Foreskin keratinocyte (primary cell): ENCODE measurements at places on chromosomes 5 and 9.

DNA sequence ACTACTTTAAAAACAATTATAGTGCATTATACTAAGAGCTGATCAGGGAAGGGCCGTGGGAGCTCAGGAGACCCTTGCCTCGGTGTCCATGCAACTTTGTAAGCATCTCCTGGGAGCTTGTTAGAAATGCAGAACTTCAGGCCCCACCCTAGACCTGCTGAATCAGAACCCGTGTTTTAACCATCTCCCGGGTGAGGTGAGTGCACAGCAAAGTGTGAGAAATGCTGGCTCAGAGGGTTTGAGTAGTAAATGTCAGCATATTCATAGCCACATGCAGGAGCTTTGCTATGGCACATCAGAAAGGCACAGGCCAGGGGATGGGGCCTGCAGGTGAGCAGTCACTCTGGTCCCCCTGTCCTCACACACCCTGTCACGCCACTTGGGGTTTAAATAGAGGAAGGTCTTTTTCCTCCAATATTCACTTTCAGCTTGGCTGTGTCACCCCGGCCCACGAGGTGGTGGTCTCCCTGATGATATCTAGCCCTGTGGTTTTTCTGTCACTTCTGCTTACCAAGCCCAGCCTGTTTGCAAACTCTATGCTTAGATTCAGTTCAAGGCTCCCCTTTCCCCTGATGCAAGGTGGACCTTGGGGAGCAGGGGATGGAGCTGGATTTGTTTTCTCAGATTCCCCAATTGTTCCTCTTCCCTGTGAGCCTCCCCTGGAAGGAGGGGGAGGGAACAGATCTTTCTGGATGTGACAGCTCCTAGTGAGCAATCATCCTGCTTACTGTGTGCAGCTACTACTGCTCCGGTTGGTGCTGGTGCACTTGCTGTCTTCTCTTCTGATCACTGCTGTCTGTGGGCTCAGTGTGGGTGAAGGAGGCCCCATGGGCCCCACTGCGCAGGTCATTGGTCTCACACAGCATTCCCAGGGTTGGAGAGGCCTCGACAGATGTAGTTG is 51.8 kb upstream of the TGFBR1 start:
- DNase-seq = no peak

DNA sequence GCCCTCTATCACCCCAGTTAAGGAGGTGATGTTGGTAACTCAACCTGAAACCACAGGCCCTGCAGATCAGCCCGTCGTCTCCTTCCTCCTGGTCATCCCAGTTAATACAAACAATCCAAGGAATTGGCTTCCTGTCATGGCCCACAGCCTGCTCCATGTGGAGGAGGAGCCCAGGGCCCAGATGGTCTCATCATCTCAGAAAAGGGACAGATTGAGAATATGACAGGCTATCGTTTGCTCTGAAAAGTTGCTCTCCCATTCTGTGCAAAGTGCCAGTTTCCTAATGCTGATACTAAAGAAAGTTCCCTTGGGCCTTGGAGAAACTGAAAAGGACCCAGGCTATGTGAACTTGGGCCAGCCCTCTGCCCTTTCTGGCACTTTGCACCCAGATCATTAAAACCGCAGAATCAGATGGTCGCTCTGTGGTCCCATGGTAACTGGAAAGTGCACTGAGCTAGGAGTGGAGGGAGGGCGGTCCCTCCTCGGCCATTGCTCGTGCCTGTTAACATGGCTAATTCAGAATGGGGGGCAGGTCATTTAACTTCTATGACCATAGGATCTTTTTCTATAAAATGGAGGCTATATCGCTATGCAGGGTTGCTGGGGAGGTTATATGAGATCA is 675 bp upstream of the SPAAR start:
- no peak for DNase-seq

GRCh38 chr5:146851133-146851532 is 27.4 kb downstream of the PPP2R2B start:
- DNase-seq = no peak

DNA sequence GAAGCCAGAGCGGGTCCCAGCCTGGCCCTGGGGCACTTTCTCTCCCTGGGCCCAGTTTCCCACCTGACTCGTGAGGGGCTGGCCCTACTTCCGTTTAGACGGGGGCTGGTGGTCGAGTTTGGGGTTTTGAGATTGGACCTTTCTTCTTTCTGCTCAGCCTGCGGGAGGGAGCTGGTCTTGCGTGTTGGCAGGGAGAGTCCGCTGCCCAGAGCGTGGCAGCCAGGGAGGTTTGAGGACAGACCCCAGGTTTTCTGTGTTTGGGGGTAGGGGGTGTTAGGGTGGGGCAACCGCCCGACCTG is 6.0 kb upstream of the PITX1 start:
- DNase-seq = no peak

DNA sequence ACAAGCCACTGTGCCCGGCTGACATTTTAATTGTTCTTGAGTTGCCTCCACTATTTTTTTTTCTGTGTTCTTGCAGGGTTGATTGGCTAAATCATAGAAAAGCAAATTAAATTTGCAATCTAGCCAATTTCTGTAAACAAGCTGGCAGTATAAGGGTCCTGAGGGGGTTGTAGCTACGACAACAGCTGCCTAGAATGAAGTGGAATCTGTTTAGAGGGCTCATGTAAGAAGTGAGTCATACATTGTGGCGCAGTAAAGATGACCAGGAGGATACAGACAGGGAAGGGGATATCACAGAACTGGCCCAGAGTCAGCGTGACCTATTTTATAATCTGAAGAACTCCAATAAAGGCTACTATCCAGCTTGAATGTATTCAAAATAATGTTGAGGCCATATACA is 82.2 kb upstream of the TLE1 start:
- DNase-seq = no peak

GRCh38 chr5:95610546-95610945 is 9.3 kb upstream of the GPR150 start:
- DNase-seq = no peak

DNA sequence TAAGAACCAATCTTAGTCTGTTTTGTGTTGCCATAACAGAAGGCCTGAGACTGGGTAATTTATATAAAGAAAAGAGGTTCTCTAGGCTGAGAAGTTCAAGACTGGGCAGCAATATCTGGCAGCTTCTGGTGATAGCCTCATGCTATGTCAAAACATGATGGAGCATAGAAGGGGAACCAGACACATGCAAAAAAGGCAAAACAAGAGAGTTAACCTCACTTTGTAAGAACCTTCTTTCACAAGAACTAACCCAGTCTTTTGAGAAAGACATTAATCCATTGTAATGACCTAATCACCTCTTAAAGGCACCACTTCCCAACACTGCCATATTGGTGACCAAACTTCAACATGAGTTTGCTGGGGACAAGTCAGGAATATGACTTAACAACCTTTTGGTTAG is 37.3 kb downstream of the FSD1L start:
- no peak for DNase-seq

GRCh38 chr9:36788534-36788933 is 215.8 kb downstream of the MELK start:
- DNase-seq = no peak

DNA sequence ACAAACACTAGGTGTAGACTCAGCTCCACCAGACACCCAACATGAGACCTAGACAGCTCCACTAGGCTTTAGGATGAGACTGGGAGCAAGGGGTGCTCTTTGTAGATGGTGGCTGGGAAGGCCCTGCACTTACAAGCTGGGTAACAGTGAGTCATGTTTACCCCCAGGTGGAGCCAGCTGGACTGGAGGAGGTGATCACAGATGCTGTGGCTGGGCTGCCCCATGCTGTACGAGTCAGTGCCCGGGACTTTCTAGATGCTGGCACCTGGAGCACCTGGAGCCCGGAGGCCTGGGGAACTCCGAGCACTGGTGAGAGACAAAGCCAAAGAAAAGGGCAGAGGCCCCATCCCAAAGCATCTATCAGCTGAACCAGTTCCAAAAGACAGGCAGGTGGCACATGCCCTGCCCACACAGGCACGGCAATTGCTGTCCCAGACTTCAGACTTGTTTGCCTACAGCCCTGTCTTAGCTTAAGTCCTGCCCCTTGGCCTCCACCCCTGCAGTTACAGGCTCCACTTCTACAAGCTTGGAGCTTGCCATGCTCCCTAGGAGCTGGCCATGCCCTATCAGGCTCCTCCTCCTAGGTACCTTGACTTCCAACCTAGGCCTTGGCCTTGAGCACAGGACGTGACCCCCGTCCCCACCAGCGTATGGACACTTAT is 2.7 kb downstream of the CCL27 start:
- DNase-seq = peak; percentile 85

DNA sequence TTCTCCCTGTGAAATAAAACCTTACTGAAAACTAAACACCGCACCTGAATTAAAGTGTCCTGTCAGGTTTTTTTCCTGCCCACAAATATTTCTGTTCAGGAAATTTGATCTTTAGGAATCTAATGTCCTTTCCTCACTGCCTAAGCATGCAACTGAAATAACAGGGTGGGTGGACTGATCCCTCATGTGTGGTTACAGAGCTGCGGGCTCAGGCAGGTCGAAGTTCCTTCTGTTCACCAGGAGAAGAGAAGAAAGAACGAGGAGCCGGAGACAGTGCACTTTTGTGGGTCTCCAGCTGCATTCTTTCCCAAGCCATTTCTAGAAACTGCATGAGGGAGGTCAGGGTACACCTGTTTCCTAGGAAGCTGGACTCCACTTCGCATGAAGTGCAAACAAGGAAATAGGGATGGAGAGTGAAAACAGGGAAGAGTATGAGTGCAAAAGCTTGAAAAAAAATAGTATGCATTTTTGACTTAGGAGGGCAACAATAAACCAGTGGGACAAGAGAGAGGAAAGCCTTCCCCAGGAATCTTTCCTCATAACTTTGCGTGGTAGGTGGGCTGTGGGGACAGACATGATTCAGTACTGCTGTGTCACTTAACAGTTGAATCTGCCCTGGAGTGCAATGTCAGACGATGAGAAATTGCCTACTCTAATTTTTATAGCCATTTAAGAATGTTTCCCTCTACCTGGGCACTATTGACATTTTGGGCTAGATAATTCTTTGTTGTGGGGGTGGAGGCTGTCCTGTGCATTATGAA is 60.3 kb downstream of the GCNT1 start:
- DNase-seq = peak; percentile 64

GRCh38 chr5:1239505-1240251 is 14.5 kb downstream of the SLC6A18 start:
- DNase-seq = no peak

- DNase-seq = no peak
Observed at GRCh38 chr9:133958756-133959155, 33.4 kb downstream of the VAV2 start.

DNA sequence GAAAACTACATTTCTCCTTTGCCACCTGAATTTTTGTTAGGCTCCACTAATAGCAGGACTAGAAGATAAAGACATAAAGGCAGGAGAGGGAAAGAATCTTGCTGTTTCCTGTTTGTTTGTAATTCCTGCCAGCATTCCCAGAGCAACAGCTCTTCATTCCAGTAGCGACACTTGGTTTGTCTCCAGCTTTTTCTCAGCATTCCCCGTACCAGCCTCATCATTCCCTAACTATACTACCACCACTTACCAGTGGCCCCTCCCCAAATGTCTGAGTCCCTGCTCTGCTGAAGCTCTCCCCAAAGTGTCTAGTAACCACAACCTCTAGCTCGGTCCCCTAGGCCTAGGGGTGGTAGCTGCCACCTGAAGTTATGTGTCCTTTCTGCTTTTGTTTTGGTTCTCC is 18.6 kb downstream of the CETN3 start:
- DNase-seq = no peak

- DNase-seq = no peak
Observed at GRCh38 chr5:37002176-37002751, 125.7 kb downstream of the NIPBL start.

GRCh38 chr9:123191680-123192079 is 76.7 kb downstream of the STRBP start:
- no peak for DNase-seq

DNA sequence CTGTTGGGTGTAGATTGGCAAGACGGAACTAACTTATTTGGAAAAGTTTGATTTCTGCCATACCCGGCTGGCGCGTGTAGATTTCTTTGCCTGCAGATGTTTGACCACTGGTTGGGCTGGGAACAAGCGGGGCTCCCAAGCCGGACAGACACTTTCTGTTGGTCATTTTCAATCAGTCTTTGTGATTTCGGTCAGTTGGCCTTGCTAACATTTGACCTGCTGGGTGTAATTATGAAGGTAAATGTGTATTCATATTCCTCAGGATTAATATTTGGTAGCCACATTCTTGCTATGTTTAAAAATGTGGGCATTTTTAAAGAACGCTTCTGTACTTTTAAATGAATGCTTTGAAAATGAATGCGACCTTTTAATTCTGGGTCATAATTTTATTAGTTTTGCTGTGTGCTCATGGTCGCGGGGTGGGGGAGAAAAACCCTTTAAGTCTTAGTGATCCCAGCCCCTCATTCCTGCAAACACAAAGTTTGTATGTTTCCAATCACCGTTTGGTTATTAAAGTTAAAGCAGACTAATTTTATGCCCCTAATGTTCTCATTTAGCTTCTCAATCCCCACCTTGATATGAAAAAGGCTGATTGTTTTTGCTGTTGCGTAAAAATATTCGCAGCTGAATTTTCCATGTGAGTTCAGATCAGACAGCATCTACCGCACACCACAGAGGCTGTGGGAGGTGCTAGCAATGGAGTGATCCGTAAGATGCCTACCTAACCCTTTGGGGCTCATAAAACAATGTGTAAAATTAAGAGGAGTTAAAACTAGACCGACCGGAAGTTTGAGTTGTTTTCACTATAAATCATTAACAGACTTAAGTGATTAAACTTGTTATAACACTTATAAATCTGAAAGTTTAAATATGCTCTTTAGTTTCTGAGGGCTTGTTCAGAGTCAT is 1.5 kb downstream of the RASGRF2 start:
- DNase-seq = no peak

- DNase-seq = no peak
Observed at GRCh38 chr5:72645064-72645846, 138.0 kb upstream of the ZNF366 start.

GRCh38 chr5:170554521-170555267 is 50.9 kb downstream of the KCNIP1 start:
- DNase-seq = no peak

DNA sequence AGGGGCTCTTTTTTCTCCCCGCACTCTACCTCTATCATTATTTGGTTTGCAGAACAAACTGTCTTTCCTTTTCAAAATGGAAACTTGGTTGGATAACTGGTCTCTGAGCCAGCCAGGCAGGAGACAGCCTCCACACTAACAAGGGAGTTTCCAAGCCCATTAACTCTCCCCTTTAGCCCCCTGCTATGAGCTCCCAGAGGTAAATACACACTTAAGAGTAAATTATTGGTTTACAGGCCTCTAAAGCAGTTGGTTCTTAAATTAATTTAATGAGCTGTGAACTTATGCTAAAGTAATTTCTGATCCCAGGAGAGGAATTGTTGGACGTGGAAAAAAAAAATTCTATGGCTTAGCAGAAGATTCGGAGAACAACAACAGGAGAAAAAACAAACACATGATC is 30.3 kb downstream of the EPB41L4A start:
- no peak for DNase-seq

DNA sequence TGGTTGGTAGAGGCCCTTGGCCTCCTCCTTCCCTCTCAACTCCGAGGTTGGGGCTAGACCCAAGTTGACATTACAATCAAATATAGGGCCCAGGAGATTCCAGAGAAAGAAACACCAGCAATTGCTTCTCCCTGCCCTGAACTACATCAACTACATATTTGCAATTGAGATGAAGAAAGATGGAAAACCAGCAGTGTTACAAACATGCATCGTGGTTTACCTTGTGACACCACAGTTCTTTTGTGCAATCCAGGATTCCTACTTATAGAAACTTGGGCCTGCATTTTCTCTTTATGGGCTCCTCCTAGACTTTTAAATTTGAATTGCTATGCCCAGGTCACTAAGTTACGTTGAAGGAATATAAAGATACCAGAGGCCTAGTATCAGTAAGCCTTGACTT is 126.7 kb downstream of the DCP2 start:
- DNase-seq = no peak

- DNase-seq = no peak
Observed at GRCh38 chr9:110499608-110500007, 79.9 kb downstream of the SVEP1 start.

GRCh38 chr5:4572311-4573100 is 567.6 kb upstream of the ADAMTS16 start:
- DNase-seq = no peak
